ENCODE measurements at places on chromosomes 7 and 10.

DNA sequence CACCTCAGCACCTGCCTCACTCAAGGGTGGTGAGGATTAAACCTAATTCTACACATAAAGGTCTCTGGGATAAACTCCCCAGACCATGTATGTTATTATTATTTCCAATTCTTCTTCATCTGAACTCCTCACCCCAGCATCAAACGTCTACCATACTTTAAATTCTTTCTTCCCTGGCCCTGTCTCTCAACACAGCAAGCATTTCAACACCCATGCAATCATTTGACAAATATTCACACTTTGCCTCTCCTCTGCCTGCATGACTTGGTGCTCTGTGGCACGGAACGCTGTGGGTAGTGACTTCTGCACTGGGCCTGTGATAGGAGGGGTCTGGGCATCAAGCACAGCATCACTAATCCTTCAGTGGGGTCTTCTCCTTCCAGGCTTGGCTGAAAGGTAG is 490.8 kb downstream of the TNS3 start:
- no peak for DNase-seq

DNA sequence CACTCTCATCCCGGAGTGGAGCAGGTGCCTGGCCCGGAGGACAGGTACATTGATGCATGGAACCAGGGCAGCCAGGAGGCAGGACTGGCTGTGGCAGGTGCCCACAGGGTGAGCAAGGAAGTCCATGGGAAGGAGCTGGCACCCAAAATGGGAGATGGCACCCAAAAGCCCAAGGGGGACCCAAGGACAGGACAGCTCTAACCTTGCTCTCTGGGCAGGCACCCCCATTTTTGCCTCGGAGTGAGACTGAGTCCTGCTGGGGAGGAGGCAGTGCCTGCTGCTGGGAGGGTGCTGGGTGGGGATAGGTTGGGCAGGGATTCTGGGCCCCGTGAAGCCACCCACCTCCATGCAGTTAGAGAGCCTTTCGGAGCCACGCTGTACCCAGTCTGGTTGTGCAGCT is 234.5 kb downstream of the TCERG1L start:
- DNase-seq, result no peak

DNA sequence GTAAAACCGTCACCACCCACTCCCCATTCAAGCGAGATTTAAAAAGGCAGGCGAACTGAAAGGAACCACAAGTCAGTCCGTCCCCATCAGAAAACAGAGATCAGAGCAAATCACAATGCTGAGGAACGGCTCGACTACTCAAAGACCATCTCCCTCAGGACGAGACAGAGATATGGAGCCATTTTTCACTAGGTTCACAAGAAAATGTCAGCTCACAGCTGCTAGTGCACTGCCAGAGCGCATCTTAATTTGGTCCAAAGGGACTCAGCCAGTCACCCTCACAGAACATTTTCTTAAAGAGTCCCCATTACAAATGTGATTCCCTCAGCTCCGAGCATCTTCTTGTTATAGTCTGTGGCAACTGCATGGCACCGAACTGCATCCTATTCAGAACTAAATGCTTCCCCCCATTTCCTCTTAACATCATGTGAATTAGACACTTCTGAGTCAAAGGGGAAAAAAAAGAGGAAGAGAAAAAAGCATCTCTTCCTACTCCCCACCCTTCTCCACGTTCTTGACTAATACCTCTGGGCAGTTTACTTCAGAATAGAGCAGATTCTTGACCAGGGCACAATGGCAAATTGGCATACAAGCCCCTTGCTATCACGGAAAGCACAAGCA is 683.9 kb downstream of the MAGI2 start:
- DNase-seq, result no peak

DNA sequence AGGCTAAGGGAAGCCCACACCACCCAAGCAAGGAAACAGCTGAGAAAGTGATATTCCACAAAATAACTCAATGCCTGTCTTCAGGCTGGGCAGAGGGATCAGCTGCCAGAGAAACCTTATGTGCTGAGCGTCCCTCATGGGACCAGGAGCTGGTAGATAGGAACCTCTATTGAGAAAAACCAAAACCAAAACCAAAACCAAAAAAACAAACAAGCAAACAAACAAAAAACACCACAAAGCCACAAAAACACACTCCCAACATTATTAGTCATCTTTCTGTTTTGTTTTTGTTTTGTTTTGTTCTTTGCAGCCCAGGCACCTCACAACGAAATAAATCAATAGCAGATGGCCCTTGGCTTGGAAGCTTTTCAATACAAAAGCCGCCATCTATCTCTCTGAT is 760.8 kb upstream of the CELF2 start:
- no peak for DNase-seq

GRCh38 chr7:149256568-149256967 is 5.4 kb upstream of the ZNF783 start:
- DNase-seq, result no peak

- no peak for DNase-seq
Observed at GRCh38 chr7:125253452-125254190, 324.0 kb upstream of the POT1 start.

- DNase-seq, result no peak
Observed at GRCh38 chr7:123784263-123784662, 35.5 kb upstream of the WASL start.
